H1 (cell line): ENCODE measurements at places on chromosomes 7 and 10. TPM values are rescaled to one million over a fixed set of nuclear protein-coding genes. Genes with fewer than 3 reads are reported as not detected.

DNA sequence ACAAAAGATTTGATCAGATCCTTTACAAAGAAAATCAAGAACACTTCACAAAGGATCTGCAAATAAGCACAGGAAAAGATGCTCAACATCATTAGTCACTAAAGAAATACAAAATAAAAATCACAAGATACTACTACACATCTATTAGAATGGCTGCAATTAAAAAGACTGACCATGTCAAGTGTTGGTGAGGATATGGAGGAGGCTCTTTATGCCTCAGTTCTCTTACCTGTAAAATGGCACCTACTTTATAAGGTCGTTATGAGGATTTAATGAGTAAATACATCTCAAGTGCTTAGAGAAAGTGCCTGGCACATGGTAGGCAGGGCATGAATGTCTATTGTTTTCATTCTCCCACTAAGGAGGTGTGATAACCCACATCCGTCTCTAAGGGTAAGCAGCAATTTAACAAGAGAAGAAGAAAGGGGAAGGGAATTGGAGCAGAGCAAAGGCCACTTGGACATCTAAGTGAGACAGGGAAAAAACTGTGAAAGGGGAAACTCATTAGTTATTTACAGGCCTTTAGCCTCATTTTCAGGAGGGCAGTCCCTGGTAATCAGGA is 157.5 kb upstream of the NFE2L3 start:
- H3K4me3 ChIP-seq = no peak overlapping the region
- H3K27me3 ChIP-seq = no peaks in the 10 kb centered on the region
- DNase-seq = no peak
- no peaks in the 10 kb centered on the region for H3K36me3 ChIP-seq
- H3K4me1 ChIP-seq = no peaks in the 10 kb centered on the region

GRCh38 chr7:81140252-81140651 is 221.4 kb upstream of the SEMA3C start:
- no peak overlapping the region for H3K27ac ChIP-seq
- H3K36me3 ChIP-seq = no peaks in the 10 kb centered on the region
- H3K4me1 ChIP-seq = no peaks in the 10 kb centered on the region
- H3K27me3 ChIP-seq = no peaks in the 10 kb centered on the region
- no peak for DNase-seq

DNA sequence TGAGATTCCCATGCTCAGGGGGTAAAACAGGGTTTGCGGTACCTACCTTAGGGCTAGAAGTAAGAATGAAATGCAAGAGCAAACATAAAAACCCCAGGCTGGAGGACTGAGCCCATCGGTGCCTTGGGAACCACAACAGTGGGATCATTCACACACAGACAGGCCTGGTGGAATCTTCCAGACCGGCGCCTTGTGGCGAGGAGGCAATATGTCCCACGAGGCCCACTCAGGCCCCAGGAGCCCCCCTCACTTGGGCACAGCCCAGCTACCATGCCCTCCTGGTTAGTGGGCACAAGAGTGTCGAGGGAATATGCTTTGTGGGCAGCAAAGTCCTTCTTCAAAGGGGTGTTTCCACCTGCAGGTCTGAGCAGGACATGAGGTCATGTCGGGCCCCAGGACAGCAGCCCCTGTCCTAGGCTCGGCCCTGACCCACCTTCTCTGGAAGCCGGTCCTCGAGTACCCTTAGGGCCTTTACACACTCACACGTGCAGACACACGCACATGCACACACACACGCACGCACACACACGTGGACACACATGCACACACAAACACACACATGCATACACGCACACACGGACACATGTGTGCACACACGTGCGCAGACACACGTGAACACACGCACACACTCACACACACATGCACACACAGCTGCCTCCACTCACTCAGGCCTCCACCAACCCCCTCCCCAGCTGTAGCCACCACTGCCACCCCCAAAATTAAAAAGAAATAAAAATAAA is 51.5 kb upstream of the MYL10 start:
- no peaks in the 10 kb centered on the region for H3K4me1 ChIP-seq
- H3K36me3 ChIP-seq = no peaks in the 10 kb centered on the region
- H3K27ac ChIP-seq = no peak overlapping the region
- DNase-seq = no peak

GRCh38 chr7:158404031-158404761 is 183.4 kb downstream of the PTPRN2 start:
- H3K4me3 ChIP-seq = no peak overlapping the region
- no peaks in the 10 kb centered on the region for H3K4me1 ChIP-seq
- no peaks in the 10 kb centered on the region for H3K27me3 ChIP-seq

GRCh38 chr10:42992156-42992956 is 84.5 kb upstream of the RET start:
- no peaks in the 10 kb centered on the region for H3K4me1 ChIP-seq
- H3K27me3 ChIP-seq = no peaks in the 10 kb centered on the region
- no peak overlapping the region for H3K27ac ChIP-seq
- H3K4me3 ChIP-seq = no peak overlapping the region
- no peaks in the 10 kb centered on the region for H3K36me3 ChIP-seq

GRCh38 chr7:101917566-101917965 is 100.1 kb downstream of the CUX1 start:
- H3K27me3 ChIP-seq = no peaks in the 10 kb centered on the region
- H3K4me3 ChIP-seq = no peak overlapping the region
- DNase-seq = no peak
- peaks cover 6% of the 10 kb centered on the region; the same call in 1 of the 2 replicates for H3K36me3 ChIP-seq
- no peak overlapping the region for H3K27ac ChIP-seq
- peaks cover 4% of the 10 kb centered on the region for H3K4me1 ChIP-seq

The MIOS gene
- 46.5 and 50.7 TPM in 2 replicates for total RNA-seq

DNA sequence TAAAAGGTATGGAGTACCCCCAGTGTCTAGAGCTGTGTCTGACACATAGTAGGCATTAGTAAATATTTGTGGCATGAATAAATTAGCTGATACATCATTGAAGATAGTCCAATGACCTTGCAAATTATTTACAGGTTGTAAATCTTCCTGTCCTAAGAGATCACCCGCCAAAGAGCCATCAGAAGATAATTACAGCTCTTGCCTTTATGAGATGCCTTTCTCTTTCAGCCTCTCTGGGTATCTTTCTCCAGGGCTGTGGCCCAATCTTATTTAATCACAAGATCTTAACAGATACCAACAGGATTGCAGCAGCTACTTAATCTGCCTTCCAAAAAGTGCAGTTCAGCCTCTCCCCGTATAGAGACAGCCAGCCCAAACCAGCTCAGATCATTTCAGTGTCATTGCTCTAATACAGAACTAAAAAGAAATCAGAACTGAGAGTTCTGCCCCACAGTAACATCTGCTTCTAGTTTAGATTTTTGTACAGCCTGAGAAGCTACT is 41.5 kb downstream of the MYOF start:
- H3K4me1 ChIP-seq = peaks cover 37% of the 10 kb centered on the region
- no peak for DNase-seq
- no peak overlapping the region for H3K27ac ChIP-seq
- H3K36me3 ChIP-seq = no peaks in the 10 kb centered on the region
